ENCODE measurements at places on chromosomes 12 and 14.
A peak's percentile ranks its signal among the peaks of the same experiment; 100 is the strongest.

DNA sequence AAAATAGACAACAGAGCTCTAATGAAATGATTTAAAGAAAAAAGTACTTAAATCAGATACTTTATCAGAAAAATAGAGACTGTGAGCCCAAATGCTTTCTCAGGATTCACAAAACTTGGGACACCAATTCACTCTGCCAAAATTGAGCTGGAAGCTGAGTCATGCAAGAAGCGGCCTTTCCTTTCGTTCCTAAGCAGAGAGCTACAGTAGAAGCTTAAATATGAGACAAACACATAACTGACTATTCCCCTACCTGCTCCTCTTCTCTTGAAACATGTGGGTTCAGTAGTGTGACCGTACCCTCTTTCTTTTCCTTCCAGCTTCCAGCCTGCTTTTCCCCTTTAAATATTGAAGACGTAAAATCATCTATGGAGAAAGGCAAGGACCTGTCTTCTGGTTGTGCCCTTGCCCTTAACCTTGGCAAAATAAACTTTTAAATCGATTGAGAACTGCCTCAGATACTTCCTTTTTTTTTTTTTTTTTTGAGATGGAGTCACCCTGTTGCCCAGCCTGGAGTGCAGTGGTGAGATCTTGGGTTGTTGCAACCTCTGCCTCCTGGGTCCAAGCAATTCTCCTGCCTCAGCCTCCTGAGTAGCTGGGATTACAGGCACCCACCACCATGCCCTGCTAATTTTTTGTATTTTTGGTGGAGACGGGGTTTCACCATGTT is 4.4 kb upstream of the SDS start:
- DNase-seq: peak; percentile 74

DNA sequence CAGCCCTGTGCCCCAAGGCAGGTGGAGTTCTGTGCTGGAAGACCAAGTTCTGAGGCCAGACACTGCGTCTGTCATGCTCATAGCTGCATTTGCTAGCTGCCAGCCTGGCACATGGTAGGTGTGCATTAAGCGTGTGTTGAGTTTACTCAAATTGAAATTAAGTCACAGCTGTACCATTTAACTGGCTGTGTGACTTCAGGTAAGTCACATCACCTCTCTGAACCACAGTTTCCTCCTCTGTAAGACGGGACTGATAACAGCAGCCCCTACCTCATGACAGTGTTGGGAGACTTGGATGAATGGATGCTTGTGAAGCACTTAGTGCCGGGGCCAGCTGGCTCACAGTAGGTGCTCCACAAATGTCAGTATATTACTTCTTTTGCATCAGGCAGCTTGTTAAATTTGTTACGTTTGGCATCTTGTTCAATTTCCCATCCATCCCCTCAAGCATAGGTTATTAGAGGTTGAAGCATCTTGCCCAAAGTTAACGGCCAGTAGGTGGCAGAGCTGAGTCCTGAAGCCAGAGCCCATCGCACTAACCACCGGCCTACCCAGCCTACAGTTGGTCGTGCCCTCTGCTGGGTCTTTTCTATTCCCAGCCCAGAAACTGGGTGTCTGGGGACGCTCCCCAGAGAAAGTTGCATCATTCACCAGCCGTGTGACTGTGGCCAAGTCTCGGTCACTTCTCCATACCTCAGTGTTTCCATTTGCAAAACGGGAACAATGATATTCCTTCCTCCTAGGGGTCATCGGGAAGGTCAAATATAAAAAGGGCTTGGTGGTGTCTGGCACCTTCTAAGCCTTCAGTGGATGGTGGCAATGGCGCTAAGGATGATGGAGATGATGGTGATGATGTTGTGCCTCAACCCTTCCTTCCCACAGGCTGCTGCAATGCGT is 4.5 kb downstream of the DAO start:
- peak; percentile 41 for DNase-seq

DNA sequence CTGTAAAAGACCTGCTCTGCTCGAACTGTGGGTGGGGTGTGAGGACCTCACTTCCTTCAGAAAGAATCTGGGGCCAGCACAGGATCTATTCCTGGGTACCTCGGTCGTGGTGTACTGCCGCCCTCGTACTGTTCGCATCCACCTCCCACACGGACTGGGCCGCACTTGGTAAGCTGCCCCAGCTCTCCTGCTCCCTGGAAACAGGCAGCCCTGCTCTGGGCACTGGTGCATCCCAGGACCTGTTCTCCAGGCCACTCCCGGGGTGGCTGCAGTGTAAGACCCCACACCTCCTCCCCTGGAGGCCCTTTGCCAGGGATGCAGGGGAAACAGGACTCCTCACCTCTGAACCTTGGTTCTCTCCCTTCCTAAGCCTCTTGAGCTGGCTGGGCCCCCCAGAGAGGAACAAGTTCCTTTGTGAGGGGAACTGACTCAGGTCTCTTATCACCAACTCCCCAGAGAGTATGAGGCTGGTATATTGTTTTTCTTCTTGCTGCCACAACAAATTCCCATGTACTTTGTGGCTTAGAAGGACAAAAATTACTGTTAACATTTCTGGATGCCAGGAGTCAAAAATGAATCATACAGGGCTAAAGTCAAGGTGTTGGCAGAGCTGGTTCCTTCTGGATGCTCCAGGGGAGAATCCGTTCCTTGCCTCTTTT is 276.5 kb downstream of the NUAK1 start:
- peak; percentile 76 for DNase-seq

GRCh38 chr12:105487963-105488362 is 157.5 kb downstream of the C12orf75 start:
- peak; percentile 44 for DNase-seq

DNA sequence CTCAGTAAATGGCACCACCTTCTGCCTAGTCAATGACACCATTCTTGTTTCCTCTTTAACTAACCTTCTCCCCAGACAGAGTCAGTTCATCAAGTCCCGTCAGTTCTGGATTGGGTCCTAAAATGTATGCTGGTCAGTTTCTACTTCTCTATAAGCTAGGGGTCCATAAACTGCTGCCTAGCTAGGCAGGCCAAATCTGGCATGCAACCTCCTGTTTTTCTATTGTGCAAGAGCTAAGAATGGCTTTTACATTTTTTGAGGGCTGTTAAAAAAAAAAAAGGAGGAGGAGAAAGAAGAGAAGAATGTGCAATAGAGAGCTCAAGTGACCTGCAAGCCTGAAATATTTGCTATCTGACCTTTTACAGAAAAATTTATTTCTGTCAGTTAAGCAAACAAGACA is 6.4 kb upstream of the TMED10 start:
- DNase-seq: peak; percentile 87

- DNase-seq: no peak
These were observed 746.5 kb upstream of the FOXG1 start for GRCh38 chr14:28020112-28020511.

DNA sequence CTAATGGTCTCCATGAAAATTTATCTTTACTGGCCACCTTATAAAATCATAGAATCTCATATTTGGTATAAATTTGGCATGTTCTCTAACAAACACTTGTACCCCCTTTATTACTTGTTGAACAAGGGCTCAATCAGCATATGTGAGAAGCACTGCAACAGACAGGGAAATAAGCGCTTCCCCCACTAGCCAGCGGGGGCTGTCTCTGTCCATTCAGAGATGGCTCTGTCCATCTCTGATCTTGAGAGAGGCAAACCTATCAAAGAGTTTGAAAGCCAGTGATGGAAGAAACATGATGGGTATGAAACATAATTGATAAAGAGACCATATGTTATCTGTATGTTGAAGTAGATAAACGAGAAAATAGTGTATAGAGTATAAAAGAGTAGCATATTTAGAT is 326.8 kb downstream of the PDZRN4 start:
- DNase-seq: no peak
